HS-5 (cell line): ENCODE measurements at places on chromosomes 7 and 10.

DNA sequence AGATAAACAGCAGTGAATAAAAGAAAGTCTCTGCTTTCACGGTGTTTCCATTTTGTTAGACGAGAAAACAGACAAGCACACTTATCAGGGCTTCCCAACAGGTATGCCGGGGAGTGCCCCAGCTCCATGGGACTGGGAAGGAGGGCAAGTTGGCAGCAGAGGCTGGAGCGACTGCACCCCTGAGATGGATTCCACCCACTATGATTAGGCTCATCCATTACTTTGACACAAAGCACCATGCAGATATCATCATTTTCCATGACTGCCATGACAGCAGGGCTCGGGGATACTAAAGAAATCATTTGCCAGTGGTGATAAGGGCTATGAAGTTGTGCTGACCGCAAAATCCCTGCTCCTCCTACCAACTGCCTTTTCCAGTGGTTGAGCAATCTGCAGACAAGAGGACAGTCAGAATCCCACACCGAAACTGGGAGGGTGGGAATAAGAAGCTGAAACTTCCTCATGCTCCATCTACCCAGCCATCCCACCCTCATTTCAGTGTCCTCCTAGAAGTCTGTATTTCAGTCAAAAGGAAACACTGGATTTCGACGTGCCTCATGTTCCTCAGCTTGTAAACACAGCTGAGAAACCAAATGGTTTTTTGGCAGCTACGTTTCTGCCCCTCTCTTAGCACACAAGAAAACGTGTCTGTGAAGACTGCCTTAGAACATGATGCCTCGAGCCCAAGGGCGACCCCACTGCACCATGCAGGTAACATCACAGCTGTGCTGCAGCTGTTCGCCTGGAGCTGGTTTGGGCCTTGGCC lies 15.5 kb downstream of the CREB3L2 start:
- no peak for DNase-seq

DNA sequence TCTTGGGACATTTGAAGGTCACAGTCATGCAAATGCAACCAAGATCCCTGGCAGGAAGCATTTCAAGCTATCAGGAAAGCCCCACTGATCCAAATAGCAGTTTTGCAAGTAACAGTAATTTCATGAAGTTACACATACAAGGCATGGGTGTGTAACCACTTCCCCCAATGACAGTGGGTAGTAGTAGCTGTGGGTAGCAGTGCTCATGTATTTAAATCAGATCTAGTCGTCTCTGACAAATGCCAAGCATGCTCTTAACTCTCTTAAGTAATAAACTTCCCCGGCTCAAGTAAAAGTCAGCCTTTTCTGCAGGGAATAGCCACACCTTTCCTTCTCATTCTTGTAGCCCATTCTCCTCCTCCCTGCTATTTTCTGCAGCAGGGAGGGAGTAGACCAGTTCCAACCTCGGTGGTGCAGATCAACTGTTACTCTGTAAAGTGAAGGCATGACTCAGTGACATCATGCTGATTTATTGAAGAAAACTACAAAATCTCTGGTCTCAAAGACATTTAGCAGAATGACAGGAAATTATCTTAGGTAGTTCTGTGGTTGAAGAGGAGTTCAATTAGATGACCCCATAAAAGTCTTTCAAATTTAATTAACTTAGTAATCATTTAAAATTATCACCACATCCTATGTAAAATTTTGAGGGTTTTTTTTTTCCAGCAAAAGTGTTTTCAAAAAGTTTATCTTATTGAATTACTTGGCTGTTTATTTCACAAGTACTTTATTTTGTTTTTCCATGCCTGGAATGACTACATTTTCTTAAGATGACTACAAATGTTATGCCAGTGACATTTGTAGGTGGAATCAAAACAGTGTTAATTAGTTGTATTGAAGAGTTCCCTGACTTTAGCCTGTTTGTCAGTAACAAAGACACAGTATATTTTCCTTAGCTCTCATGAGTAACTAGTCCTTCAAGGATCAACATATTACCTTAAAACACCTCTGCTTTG lies 568.3 kb downstream of the INHBA start:
- peak; percentile 28 for DNase-seq

DNA sequence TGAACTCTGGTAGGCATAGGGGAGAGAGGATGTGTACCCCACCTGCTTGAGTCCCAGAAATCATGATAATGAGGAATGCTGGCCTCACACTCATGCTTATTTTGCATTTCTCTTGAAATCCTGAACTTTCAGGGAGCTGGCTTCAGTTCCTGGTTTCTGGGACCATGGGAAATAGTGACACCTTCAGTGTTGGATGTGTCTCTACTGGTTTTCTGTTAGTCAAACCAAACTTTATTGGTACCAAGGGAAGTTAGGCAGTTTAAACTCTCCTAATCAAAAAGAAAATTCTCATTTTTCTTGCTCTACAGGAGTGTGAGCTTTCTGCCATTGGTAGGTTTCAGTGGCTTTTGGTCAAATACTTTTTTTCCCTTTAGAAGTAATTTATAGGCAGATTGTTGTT lies 11.8 kb upstream of the PCGF5 start:
- no peak for DNase-seq

- no peak for DNase-seq
Measured at GRCh38 chr10:118333871-118334270, 8.3 kb downstream of the FAM204A start.

DNA sequence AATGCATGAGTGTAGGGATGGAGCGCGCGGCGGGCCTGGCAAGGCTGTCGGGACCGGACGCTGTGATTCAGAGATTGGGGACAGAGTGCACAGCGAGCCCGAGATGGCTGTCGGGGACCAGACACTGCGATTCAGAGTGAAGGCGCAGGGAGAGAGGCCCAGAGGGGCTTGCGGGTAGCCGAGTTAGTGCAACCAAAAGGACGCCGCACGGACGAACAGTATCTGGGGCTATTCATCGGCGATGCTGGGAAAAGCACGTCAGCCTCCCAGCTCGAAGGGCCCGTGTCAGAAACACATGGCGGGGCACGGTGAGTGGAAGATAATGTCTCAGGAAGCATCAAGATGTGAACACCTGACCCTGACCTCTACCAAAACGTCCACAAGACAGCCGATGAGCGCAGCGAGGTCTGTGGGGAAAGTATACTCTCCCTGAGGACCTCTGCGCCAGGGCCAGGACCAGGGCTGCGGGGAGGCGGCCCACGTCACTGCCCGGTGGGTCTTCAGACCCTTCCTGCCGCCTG lies 215.8 kb downstream of the ZMYND11 start:
- no peak for DNase-seq

DNA sequence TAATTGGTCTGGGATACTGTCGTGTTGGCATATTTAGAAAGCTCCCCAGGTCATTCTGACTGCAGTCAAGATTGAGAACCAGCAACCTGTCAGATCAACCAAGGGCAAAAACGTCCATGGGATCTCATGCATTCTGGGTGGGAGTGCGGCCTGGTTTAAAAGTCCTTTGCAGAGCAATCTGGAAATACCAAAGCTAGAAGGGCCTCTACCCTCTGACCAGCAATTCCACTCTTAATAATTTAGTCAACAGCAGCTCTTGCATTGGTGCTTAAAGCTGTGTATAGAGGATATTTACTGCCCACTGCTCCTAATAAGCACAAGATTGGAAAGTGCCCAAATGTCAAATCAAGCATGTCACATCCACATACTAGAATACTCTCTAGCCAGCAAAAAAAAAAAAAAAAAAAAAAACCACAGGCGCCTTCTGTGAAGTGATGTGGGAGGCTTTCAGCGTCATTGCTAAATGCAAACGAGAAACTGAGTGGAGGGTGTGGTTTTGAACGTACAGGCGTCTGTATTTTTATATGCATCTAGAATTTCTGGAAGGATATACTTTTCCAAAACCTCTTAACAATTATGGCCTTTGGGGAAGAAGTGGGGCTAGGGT lies 44.8 kb upstream of the HSPA12A start:
- no peak for DNase-seq

- no peak for DNase-seq
Measured at GRCh38 chr10:46514899-46515298, 41.6 kb downstream of the GPRIN2 start.

- no peak for DNase-seq
Measured at GRCh38 chr7:116988363-116988989, 35.2 kb downstream of the ST7 start.

DNA sequence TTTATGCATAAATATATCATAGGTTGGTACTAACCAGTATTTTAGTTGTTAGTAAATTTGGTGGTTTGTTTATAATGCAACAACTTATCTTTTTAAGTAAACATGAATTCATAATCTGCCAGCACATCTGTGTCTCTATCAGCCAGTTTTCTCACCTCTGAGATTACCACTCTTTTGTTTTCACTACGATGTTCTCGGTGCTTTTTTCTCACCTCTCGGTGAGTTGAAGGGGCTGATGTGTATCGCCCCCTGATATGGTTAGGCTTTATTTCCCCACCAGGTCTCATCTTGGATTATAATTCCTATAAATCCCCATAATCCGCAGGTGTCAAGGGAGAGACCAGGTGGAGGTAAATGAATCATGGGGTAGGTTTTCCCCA lies 114.1 kb downstream of the CAMK1D start:
- no peak for DNase-seq

GRCh38 chr7:95304990-95305389 lies 19.3 kb downstream of the PON1 start:
- DNase-seq: no peak

GRCh38 chr7:37211097-37211880 lies 237.4 kb downstream of the ELMO1 start:
- DNase-seq: peak; percentile 14

DNA sequence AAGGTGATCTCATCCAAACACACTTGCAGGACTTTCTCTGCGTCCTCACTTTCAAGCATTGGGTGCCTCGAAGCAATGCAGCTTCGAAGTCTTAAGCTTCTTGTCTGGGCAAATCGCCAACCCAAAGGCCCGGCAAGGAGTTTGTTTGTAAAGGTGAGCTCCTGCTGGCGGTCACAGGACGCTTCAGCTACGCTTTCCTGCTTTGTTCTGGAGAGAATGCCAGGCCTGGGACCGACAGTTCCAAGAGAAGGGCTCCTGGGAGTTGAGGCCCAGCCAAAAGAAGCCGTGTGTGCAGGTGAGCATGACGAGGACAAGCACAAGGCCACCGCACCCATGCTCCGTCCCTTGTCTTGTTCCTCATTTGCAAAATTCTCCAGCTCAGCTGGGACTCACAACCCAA lies 106.6 kb upstream of the DOCK1 start:
- no peak for DNase-seq

DNA sequence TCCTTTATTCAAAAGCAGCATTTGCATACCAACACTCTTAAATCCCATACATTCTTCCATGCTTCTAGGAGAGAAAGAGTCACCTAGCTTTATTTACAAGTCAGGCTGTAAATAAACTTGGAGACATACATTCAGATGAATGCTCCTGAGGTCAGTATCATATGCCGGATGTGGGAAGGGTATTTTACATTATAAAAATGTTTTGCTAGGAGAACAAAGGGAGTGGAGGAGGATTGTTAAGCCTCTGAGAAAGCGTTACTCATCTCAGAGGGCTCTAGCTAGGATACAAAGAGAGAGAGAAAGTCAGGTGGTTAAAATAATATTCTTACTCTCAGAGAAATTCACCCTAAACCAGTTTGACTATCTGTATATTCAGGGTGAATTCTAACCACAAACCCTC lies 300.9 kb upstream of the NPSR1 start:
- no peak for DNase-seq

DNA sequence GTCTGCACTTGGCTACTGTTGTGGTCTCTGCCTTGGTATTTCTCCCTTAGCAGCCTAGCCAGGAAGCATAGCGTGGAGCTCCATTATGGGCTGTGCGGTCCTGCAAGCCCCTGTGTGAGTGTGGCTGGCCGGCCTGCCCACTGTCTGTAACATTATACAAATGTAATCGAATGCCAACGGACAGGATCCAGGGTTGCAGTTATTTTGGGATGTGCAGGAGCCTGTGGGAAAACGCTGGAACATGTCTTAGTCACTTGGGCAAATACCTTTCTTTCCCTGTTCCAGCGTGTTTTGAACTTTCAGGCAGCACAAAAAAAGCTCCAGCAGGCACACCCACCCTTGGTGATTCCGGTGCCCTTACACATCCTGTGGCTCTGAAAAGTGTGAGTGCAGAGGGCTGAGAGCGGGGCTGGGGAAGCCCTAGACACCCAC lies 29.5 kb downstream of the BAG3 start:
- DNase-seq: no peak

DNA sequence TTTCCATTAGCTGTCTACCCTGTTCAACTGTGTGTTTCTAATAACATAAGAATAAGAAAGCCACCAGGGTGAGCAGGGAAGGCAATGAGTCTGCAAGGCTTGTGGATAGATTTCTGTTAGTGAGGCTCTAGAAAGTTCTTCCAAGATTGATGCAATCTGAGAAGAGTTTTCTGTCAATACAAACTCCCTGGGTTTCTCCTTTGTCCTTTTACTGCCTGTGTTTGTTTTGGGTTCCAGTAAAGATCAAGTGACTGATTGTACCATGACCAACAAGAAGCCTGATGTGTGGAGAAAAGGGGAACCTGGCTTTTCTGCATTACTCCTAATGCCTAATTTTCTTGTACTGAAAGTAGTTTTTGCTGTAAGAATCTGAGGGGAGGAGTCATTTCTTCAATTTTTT lies 139.9 kb downstream of the CFTR start:
- DNase-seq: no peak

GRCh38 chr10:94075506-94075905 lies 81.8 kb downstream of the PLCE1 start:
- no peak for DNase-seq

GRCh38 chr10:50226610-50227009 lies 24.7 kb downstream of the ASAH2 start:
- DNase-seq: no peak

DNA sequence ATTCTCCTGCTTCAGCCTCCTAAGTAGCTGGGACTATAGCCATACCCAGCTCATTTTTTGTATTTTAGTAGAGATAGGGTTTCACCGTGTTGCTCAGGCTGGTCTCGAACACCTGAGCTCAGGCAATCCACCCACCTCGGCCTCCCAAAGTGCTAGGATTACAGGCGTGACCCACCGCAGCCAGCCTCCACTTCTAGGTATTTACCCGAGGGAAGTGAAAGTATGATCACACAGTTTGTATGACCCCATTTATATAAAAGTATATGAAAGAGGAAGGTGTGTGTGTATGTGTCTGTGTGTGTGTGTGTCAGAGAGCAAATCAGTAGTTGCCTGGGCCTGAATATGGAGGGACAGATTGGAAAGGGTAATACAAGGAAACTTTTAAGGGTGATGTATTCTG lies 2.0 kb upstream of the PURB start:
- no peak for DNase-seq

DNA sequence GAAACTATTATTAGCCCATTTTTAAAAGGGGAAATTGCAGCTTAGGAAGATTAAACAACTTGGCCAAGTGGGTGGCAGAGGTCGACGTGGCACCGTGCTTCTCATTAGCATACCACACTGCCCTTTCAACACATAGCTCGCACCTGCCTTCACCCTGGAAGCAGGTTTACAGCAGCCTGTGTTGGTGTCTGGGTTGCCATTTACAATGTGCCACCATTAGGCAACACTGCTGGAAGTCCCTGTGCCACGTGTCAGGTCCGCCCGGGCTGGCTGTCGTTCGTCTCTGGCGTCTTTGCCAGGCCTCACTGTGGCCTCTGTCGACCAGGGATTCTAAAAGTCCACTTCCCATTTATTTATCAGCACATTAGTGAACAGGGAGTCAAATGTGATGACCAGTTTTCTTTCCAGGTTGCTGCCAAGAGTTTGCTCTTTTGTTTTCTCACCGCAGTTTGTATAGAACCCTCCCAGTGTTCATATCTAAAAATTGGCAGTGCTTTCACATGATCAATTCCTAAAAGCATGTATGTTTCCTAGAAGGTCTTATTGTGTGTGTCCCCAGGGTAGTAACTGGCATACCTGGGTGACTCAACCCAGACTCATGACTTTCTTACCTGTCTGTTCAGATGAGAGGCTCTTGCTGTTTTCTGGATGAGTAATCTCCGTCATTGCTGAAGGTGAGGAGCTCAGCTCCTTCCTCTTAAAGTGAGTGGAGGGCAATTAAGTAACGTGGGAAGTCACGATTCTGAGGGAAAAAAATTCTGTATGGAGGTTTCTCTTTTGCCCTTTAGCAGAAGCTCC lies 9.2 kb downstream of the INSIG1 start:
- no peak for DNase-seq
